ENCODE measurements at places on chromosomes 11 and 22.
A peak's percentile ranks its signal among the peaks of the same experiment; 100 is the strongest.

DNA sequence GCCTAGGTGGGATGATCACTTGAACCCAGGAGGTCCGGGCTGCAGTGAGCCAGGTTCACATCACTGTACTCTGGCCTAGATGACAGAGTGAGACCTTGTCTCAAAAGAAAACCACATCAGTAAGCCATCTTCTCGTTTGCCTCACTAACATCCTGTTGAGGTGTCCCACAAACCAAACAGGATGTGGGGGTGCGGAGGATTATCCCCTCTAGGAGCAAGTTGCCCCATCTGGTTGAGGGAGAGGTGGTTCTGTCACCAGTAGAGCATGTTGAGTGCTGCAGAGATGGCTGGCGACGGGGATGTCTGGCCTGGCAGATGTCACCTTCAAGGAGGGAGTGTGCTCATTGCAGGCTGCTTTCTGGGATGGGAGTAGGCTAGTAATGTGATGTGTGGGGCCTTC, 72.4 kb downstream of the ZNRF3 start:
- H3K4me1 ChIP-seq = peaks cover 18% of the 10 kb centered on the region
- H3K36me3 ChIP-seq = no peaks in the 10 kb centered on the region
- peak; percentile 80 for DNase-seq
- peaks cover 68% of the 10 kb centered on the region for H3K27me3 ChIP-seq
- no peak overlapping the region for H3K4me3 ChIP-seq
- H3K27ac ChIP-seq = no peak overlapping the region

GRCh38 chr22:35204807-35205775, 52.2 kb upstream of the HMGXB4 start:
- H3K27ac ChIP-seq = no peak overlapping the region
- no peaks in the 10 kb centered on the region for H3K27me3 ChIP-seq
- H3K4me1 ChIP-seq = no peaks in the 10 kb centered on the region
- no peak for DNase-seq
- no peaks in the 10 kb centered on the region for H3K36me3 ChIP-seq

DNA sequence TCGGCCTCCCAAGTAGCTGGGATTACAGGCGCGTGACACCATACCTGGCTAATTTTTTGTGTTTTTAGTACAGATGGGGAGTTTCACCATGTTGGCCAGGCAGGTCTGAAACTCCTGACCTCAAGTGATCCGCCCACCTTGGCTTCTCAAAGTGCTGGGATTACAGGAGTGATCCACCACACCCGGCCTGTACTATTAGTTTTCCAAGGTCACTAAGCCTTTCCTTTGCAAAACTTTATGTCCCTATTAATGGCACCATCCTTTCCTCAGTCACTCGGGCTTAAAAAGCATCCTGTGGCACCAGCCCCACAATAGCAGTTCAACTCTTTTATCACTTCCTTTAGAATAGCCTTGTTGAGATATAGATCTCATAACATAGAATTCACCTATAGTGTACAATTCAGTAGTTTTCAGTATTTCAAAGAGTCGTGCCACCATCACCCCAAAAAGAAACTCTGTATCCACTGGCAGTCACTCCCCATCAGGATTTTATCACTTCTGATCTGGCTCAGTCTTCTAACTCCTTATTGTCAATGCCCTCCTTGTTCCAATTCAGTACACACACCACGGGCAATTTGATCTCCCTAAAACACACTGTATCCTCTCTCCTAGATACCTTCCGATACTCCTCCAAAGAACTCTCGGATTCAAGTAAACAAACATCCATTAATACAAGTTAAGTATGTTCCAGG, 921 bp upstream of the BCL2L13 start:
- peak overlapping the region; percentile 72 for H3K4me3 ChIP-seq
- no peaks in the 10 kb centered on the region for H3K36me3 ChIP-seq
- H3K27ac ChIP-seq = peak overlapping the region; percentile 96
- no peak for DNase-seq
- H3K4me1 ChIP-seq = peaks cover 18% of the 10 kb centered on the region

DNA sequence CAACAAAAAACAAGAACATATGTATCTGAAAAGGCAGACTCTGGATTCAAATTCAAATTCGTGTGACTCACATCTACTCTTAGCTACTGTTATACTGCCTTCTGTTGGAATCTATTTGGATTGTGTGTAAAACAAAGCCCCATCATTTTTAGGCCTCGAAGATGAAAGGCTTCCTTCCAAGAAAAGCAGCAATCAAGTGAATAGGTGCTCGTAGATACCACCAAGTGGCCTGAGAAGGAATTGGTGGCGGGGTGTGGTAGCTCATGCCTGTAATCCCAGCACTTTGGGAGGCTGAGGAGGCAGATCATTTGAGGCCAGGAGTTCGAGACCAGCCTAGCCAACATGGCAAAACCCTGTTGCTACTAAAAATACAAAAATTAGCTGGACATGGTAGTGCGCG, 4.2 kb downstream of the GRAMD1B start:
- no peaks in the 10 kb centered on the region for H3K36me3 ChIP-seq
- peaks cover 40% of the 10 kb centered on the region for H3K4me1 ChIP-seq
- DNase-seq = peak; percentile 54
- H3K27ac ChIP-seq = no peak overlapping the region
- no peaks in the 10 kb centered on the region for H3K27me3 ChIP-seq

- H3K27me3 ChIP-seq = no peaks in the 10 kb centered on the region
- H3K4me3 ChIP-seq = no peak overlapping the region
- H3K4me1 ChIP-seq = peaks cover 5% of the 10 kb centered on the region
- no peak overlapping the region for H3K27ac ChIP-seq
These were observed 9.0 kb downstream of the SYT12 start for GRCh38 chr11:67031791-67032561.

GRCh38 chr22:19176175-19176643, 2.3 kb downstream of the SLC25A1 start:
- H3K27me3 ChIP-seq = no peaks in the 10 kb centered on the region
- H3K36me3 ChIP-seq = no peaks in the 10 kb centered on the region
- H3K27ac ChIP-seq = no peak overlapping the region
- DNase-seq = no peak

DNA sequence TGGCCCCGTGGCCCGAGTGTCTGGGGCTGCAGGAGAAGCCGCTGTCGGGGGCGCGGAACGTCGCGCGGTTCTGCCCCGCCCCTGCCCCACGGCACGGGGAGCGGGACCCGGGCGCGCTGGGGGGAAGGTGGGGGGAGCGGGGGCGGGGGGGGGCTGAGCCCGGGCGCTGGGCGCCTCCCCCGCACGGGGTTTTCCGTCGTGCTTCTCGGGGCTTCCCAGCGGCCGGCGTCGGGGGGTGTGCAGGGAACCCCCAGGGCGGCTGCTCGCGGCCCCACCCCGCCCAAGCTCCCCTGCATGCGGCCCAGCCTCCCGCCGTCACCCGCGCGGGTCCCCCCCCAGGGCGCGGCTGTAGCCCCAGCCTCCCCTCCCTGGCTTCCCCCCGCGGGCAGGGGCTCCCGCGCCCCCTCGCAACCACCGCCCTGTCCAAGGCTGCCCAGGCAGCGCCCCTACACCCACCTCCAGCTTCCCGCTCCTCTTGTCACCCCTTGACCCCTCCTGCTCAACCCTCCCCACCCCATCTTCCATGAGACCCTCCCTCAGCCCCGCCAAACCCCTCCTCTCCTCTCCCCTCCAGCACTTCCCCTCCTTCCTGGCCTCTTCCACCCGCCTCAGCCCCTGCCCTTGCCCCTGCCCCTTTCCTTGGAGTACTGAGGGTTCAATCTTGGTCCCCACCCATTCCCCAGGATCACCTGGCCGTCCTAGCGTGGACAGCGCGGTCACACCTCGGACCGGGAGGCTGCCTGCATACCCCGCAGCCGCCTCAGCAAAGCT, 1.7 kb downstream of the IL17REL start:
- H3K27ac ChIP-seq = no peak overlapping the region
- H3K27me3 ChIP-seq = peaks cover 10% of the 10 kb centered on the region
- no peak overlapping the region for H3K4me3 ChIP-seq
- peaks cover 27% of the 10 kb centered on the region for H3K4me1 ChIP-seq
- H3K36me3 ChIP-seq = no peaks in the 10 kb centered on the region
- DNase-seq = peak; percentile 90

DNA sequence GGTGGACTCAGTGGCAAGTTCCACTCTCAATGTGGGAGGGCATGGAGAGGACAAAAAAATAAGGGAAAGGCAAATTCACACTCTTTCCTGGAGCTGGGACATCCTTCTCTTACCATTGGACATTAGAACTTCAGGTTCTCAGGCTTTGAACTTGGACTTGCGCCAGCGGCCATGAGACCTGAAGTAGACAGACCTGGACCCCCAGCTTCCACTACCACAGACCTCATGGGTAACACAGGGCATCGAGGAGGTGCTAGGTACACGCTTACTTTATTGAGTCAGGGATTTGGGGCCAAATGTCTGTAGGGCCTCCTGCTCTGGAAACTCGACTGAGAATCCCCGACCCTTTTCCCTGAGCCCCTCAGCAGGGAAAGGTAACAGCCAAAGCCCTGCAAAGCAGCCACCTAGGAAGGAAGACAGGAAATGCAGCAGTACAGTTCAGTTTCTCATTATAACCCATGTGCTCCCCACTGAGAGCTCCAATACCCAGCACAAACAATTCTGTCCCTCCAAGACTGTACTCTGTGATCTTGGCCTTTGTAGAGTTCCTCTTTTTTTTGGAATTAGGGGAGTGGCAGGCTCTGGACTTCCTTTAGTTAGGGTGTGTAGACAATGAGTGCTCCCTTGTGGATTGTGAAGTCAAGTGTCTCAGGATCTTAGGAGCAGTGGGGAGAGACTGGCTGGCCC, 5.7 kb downstream of the CHRNA10 start:
- no peaks in the 10 kb centered on the region for H3K27me3 ChIP-seq
- no peak for DNase-seq
- no peak overlapping the region for H3K4me3 ChIP-seq
- H3K27ac ChIP-seq = no peak overlapping the region

DNA sequence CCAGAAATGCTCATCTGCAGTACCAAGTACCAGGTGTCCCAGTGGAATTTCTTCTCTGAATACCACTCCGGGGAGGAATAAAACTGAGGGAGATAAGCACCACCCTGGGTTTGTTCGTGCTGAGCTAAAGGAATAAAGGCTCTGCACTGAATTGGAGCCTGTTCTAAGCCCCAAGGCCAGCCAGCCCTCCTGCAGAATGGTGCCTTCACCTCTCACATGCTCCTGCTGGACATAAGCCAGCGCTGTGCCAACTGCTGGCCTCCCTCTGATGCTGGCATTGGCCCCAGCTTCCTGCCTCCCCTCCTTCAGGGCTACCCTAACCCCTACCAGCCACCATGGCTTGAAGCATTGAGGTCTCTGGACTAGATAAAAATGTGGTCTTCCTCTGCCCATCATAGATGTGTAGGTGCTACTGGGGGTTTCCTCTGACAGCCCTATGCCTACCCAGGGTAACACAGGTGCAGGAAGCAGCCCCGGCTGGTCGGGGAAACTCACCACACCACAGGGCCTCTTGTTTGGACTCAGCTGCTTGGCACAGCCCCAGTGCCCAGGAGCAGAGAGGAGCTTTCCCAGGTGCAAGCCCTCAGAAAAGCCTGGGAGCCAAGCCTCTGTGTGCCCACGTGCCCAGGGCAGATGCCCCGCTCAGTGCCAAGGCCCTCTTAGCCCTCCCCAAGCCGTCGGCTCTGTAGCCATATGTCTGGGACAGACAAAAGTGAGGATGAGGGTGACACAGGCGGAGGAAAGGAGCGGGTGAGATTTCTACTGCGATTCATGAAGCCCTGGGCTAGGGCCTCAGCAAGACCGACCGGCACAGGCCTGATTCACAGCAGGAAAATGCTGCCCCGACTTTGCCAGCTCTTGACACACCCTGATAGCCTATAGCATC, 34.1 kb upstream of the JAM3 start:
- H3K27me3 ChIP-seq = no peaks in the 10 kb centered on the region
- peak overlapping the region; percentile 58 for H3K27ac ChIP-seq
- no peaks in the 10 kb centered on the region for H3K36me3 ChIP-seq
- H3K4me3 ChIP-seq = no peak overlapping the region
- peaks cover 57% of the 10 kb centered on the region for H3K4me1 ChIP-seq

- H3K27me3 ChIP-seq = no peaks in the 10 kb centered on the region
- peak overlapping the region; percentile 24 for H3K27ac ChIP-seq
- peaks cover 8% of the 10 kb centered on the region for H3K36me3 ChIP-seq
- no peak for DNase-seq
- H3K4me3 ChIP-seq = no peak overlapping the region
- H3K4me1 ChIP-seq = peaks cover 20% of the 10 kb centered on the region
These were observed 2.4 kb downstream of the CCS start for GRCh38 chr11:66595245-66595904.

DNA sequence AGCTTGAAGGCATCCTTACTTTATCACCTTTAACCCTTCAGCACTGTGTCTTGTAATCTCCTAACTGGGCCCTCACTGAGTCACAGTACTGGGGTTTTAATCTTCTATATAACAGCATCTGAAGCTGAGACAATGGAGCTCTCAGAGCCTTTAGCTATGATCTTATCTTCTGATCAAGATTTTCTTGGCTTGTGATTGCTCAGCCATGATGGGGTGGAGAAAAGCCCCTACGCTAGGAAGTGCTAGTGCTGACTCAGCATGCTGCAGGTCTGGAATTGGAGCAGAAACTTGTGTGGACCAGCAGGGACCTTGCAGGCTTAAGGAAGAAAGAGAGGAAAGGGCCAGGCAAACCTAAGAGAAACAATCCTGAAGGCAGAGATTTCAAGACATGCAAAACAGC, 71.7 kb upstream of the EED start:
- no peaks in the 10 kb centered on the region for H3K27me3 ChIP-seq
- no peak overlapping the region for H3K4me3 ChIP-seq
- no peaks in the 10 kb centered on the region for H3K4me1 ChIP-seq
- H3K36me3 ChIP-seq = no peaks in the 10 kb centered on the region
- no peak overlapping the region for H3K27ac ChIP-seq

DNA sequence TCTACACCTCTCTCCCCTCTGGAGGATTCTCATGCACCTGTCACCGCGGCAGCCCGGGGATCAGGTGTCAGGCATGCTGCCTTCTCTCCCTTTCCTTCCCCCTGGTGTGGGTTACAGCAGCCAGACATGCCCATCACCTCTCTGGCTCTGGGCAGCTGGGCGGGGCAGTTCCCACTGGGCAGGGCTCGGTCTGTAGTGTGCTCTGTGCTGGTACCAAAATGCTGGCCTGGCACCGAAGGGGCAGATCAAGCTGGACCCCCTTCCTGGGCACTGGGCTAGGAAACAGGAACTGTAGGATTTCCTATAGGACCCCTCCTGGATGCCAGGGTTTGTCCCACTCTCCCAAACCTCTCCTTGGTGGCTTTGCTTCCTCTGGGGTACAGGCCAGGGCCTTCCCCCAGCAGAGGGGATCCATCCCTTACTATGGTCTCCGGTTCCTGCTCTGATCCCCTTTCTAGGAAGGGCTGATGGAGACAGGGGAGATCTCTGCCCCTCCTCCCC, 821 bp downstream of the GAL3ST1 start:
- peaks cover 4% of the 10 kb centered on the region for H3K27me3 ChIP-seq
- H3K4me3 ChIP-seq = no peak overlapping the region
- H3K4me1 ChIP-seq = no peaks in the 10 kb centered on the region
- no peak overlapping the region for H3K27ac ChIP-seq
- peaks cover 23% of the 10 kb centered on the region for H3K36me3 ChIP-seq

DNA sequence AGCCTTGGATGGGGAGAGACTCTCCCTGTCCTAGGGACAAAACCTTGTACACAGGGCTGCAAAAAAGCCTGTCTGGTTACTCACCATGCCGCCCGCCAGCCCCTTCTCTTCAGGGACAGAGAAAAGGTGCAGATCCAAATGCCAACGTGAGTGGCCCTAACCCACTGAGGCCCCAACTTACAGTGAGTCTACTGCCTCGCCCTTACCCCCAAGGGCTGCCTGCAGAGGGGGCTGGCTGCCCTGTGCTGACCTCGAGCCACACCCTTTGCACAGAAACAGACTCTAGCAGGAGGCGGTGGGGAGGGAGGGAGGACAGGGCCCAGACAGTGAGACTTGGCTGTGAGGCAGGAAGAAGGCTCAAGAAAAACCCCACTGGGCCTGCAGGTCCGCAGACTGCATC, 13.6 kb upstream of the CHST1 start:
- H3K4me3 ChIP-seq = no peak overlapping the region
- H3K27ac ChIP-seq = no peak overlapping the region
- no peaks in the 10 kb centered on the region for H3K4me1 ChIP-seq

GRCh38 chr22:44539467-44540063, 41.5 kb upstream of the RTL6 start:
- H3K4me3 ChIP-seq = no peak overlapping the region
- no peaks in the 10 kb centered on the region for H3K36me3 ChIP-seq
- H3K27me3 ChIP-seq = no peaks in the 10 kb centered on the region
- H3K27ac ChIP-seq = no peak overlapping the region
- no peak for DNase-seq

Data from natural killer cell (primary cell).